ENCODE measurements at places on chromosomes 16 and 17. TPM values are rescaled to one million over a fixed set of nuclear protein-coding genes. Genes with fewer than 3 reads are reported as not detected.
A peak's percentile ranks its signal among the peaks of the same experiment; 100 is the strongest.

Gene AIPL1
- total RNA-seq: not detected

GRCh38 chr16:56305956-56306565 is 114.8 kb downstream of the GNAO1 start:
- no peaks in the 10 kb centered on the region for H3K27me3 ChIP-seq
- no peak overlapping the region for H3K4me3 ChIP-seq
- DNase-seq: no peak
- H3K36me3 ChIP-seq: no peaks in the 10 kb centered on the region

DNA sequence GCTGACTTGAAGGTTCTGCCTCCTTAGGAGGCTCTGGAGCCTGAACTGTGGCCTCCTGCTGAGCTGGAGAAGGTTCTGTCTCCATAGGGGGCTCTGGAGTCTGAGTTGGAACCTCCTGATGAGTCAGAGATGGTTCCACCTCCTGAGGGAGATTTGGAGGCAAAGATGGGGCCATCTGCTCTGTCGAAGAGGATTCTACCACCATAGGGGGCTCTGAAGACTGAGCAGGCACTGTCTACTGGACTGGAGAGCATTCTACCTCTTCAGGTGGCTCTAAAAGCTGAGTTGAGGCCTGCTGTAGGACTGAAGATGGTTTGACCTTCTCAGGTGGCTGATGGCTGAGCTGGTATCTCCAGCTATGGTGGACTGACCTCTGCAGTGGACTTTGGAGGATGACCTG is 16.2 kb downstream of the RDM1 start:
- H3K27me3 ChIP-seq: no peaks in the 10 kb centered on the region
- no peak overlapping the region for H3K27ac ChIP-seq
- H3K4me1 ChIP-seq: no peaks in the 10 kb centered on the region

DNA sequence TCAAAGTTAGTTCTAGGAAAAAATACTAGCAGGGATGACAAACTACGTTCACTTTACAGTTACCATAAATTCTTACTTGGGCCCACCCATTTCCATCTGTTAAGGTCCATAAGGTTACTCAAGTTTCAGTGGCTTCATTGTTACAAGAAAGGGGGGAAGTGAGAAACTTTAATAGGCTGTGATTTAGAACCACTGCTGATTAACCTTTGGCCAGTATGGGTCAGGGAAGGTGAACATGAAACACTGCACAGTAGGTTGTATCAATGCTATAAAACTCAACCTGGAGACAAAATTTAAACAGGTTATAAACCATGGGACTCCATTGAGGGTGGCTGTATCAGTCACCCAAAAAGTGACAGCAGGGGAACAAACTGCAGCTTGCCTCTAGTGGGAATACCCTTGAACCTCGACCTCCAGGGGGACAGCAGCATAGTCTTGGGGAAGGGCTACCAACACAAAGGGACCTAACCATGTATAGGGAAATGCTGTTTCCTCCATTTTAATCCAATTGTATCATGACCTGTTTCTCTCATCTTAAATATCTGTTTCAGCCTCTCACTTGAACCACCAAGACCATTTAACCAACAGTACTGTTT is 10.4 kb downstream of the PTRH2 start:
- H3K27ac ChIP-seq: no peak overlapping the region
- no peaks in the 10 kb centered on the region for H3K4me1 ChIP-seq
- no peak overlapping the region for H3K4me3 ChIP-seq
- no peak for DNase-seq

- H3K27ac ChIP-seq: no peak overlapping the region
- H3K4me3 ChIP-seq: no peak overlapping the region
- H3K36me3 ChIP-seq: no peaks in the 10 kb centered on the region
- H3K4me1 ChIP-seq: peaks cover 17% of the 10 kb centered on the region
Measured at GRCh38 chr17:81931557-81932332, 4.2 kb upstream of the MAFG start.

Gene KRT28
- total RNA-seq: not detected

GRCh38 chr17:46756861-46757260 is 61.6 kb downstream of the WNT3 start:
- H3K4me1 ChIP-seq: no peaks in the 10 kb centered on the region
- peaks cover 44% of the 10 kb centered on the region for H3K36me3 ChIP-seq
- no peak for DNase-seq
- H3K27ac ChIP-seq: no peak overlapping the region

GRCh38 chr16:22685459-22685830 is 128.5 kb upstream of the HS3ST2 start:
- H3K4me1 ChIP-seq: peaks cover 13% of the 10 kb centered on the region
- no peak for DNase-seq
- no peaks in the 10 kb centered on the region for H3K27me3 ChIP-seq
- H3K36me3 ChIP-seq: no peaks in the 10 kb centered on the region
- H3K27ac ChIP-seq: peak overlapping the region; percentile 43

DNA sequence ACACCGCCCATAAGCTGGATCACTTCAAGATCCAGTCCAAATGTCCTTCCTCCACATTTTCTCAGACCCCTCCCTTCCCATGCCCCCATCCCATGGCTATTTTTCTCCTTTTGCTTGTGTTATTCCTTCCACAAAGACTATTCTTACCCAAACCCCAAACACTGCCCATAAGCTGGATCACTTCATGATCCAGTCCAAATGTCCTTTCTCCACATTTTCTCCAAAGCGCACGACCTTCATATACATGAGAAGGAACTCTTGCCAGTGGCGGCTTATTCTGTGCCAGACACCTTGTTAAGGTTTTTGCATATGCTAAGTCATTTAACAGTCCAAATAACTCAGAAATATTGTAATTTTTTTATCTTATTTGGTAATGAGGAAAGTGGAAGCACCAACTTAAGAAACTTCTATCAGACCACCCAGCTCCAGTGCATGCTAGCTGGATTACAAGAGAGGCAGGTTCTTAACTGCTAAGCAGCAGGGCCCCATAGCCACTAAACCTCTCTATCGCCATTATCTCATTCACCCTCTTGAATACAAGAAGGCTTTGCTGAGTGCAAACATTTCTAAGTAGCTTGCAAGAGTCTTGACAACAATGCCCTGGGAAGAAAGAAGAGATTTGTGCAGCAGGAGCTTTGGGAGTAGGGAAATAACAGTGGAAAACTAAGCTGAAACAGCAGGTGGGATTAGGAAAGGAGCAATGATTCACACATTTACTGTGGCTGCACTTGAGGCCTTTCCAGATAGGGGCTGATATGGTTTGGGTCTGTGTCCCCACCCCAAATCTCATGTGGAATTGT is 428.2 kb upstream of the MAF start:
- no peak overlapping the region for H3K4me3 ChIP-seq
- peaks cover 7% of the 10 kb centered on the region for H3K4me1 ChIP-seq
- H3K36me3 ChIP-seq: no peaks in the 10 kb centered on the region
- no peak overlapping the region for H3K27ac ChIP-seq

Gene GDPD1
- 3.9 TPM for total RNA-seq

Gene TPSG1
- 2.3 TPM for total RNA-seq

- H3K36me3 ChIP-seq: no peaks in the 10 kb centered on the region
- no peak overlapping the region for H3K4me3 ChIP-seq
- peaks cover 4% of the 10 kb centered on the region for H3K27me3 ChIP-seq
- no peaks in the 10 kb centered on the region for H3K4me1 ChIP-seq
- DNase-seq: no peak
- no peak overlapping the region for H3K27ac ChIP-seq
Measured at GRCh38 chr17:73533127-73533526, 111.1 kb downstream of the SDK2 start.

Gene CACNG3
- not detected for total RNA-seq

Gene NPB
- total RNA-seq: 0.55 TPM

- no peak overlapping the region for H3K4me3 ChIP-seq
- H3K36me3 ChIP-seq: peaks cover 5% of the 10 kb centered on the region
- H3K4me1 ChIP-seq: peaks cover 13% of the 10 kb centered on the region
- H3K27me3 ChIP-seq: no peaks in the 10 kb centered on the region
- no peak overlapping the region for H3K27ac ChIP-seq
Measured at GRCh38 chr17:49680314-49680713, 2.4 kb upstream of the SPOP start.

Gene DOC2A
- total RNA-seq: 2.6 TPM

Gene RAPGEFL1
- 10.2 TPM for total RNA-seq

- H3K4me1 ChIP-seq: no peaks in the 10 kb centered on the region
- H3K4me3 ChIP-seq: no peak overlapping the region
- no peaks in the 10 kb centered on the region for H3K36me3 ChIP-seq
- H3K27ac ChIP-seq: no peak overlapping the region
Measured at GRCh38 chr16:27665881-27666280, 115.9 kb downstream of the KATNIP start.

Gene DPEP3
- not detected for total RNA-seq

DNA sequence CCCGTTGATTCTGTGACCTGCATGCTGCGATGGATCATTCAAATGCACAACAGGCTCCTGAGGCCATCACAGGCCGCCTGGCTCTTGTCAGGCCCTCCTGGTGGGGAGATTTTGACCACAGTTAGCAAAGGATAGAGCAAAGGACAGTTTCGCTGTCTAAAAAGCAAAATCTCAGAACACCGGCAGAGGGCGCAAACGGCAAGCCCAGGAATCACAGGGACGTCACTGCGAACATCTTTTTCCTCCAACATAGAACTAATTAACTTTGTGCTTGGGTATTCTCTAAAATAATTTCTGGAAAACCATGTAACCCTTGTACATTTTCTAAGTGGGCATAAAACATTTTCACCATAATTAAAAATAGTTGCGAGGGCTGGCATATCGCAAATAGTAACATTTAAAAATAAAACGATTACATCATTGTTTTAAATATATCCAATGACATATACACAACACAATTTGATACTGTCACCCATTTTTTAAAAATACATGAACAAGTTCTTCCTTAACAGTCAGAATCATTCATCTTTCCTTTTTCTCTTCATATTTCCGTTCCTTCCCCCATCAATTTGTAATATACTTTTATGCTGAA is 19.7 kb upstream of the SLC47A1 start:
- H3K27ac ChIP-seq: no peak overlapping the region
- H3K4me3 ChIP-seq: no peak overlapping the region
- H3K36me3 ChIP-seq: no peaks in the 10 kb centered on the region
- peak; percentile 75 for DNase-seq
- H3K4me1 ChIP-seq: peaks cover 6% of the 10 kb centered on the region

- no peaks in the 10 kb centered on the region for H3K36me3 ChIP-seq
- H3K27me3 ChIP-seq: no peaks in the 10 kb centered on the region
- H3K4me3 ChIP-seq: no peak overlapping the region
- H3K4me1 ChIP-seq: peaks cover 8% of the 10 kb centered on the region
- peak; percentile 47 for DNase-seq
Measured at GRCh38 chr17:57667461-57667923, 77.6 kb downstream of the CCDC182 start.

- no peaks in the 10 kb centered on the region for H3K36me3 ChIP-seq
- no peaks in the 10 kb centered on the region for H3K27me3 ChIP-seq
- no peak overlapping the region for H3K4me3 ChIP-seq
- no peak for DNase-seq
- no peak overlapping the region for H3K27ac ChIP-seq
- peaks cover 6% of the 10 kb centered on the region for H3K4me1 ChIP-seq
Measured at GRCh38 chr16:84278968-84279367, 15.7 kb upstream of the WFDC1 start.

DNA sequence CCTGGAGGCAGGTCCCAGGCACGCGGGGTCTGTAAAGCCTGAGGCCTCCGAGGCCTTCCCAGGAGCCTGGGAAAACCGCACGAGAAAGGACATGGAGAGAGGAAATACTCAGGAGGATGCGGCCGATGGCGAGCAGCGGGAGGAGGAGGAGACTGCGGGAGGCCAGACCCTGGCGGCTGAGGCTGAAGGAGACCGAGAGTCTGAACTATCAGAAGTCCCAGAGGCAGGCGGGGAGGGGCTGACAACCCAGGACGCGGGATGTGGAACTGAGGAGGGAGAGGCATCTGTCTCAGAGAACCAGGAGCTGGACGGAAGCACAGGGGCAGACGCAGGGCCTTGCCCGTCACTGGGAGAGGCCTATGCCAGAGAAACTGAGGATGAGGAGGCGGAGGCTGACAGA is 2.4 kb downstream of the APOBR start:
- DNase-seq: no peak
- H3K4me3 ChIP-seq: no peak overlapping the region
- no peak overlapping the region for H3K27ac ChIP-seq
- H3K27me3 ChIP-seq: no peaks in the 10 kb centered on the region
- no peaks in the 10 kb centered on the region for H3K36me3 ChIP-seq

- H3K36me3 ChIP-seq: peaks cover 68% of the 10 kb centered on the region
- H3K27ac ChIP-seq: no peak overlapping the region
- peak; percentile 64 for DNase-seq
Measured at GRCh38 chr17:2701161-2701995, 10.2 kb downstream of the CLUH start.

- no peaks in the 10 kb centered on the region for H3K27me3 ChIP-seq
- no peak overlapping the region for H3K4me3 ChIP-seq
- no peak overlapping the region for H3K27ac ChIP-seq
- no peak for DNase-seq
Measured at GRCh38 chr16:76784530-76784929, 406.5 kb upstream of the MON1B start.

- H3K27ac ChIP-seq: no peak overlapping the region
- H3K27me3 ChIP-seq: no peaks in the 10 kb centered on the region
- no peak overlapping the region for H3K4me3 ChIP-seq
Measured at GRCh38 chr16:88665148-88665547, 2.3 kb upstream of the MVD start.

DNA sequence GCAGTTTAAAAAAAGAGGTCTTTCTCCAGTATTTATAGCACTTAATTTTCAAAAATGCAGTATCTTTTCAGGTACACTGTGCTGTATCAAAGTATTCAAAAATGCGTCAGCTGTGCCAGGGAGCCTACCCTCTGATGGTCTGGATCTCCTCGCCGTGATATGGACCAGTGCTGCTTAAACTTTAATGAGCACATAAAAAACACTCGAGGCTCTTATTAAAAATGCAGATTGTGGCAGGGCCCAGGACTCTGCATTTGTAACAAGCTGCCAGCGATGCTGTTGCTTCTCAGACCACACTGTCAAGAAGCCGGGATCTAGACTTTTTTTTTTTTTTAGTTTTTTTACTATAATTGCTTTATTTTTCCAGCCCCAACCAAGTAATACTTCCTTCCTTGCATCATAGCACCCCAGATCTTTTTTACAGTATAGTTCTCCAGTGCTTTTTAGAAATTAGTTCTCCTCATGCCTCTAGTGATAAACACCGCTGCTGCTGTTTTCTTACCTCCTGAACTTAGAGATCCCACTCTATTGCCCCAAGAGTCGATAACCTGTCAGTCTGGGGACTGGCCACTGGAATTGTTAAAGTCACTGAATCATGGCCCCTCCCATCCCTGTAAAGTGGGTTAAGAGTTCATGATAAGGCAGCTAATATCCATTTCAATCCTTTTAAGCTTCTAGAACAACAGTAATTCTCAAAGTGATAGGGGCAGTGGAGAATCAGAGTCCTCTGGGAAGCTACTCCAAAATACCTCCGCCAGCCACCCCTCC is 1.6 kb upstream of the SMARCD2 start:
- no peaks in the 10 kb centered on the region for H3K27me3 ChIP-seq
- DNase-seq: no peak
